HFFc6 (cell line): ENCODE measurements at places on chromosomes 1 and 21. TPM values are rescaled to one million over a fixed set of nuclear protein-coding genes. Genes with fewer than 3 reads are reported as not detected.

Gene TXNIP
- 50.9 to 81.3 TPM (median 62.6 TPM) in 3 replicates for total RNA-seq

Gene DNAI4
- 1.9 to 2.9 TPM (median 2.7 TPM) in 3 replicates for total RNA-seq

Gene ELAPOR1
- 0.55 to 1.5 TPM (median 1.2 TPM) in 3 replicates for total RNA-seq

Gene TAF1A
- 4.6 to 6.2 TPM (median 5.4 TPM) in 3 replicates for total RNA-seq

Gene NUDT17
- total RNA-seq: 2.1 to 3.7 TPM (median 2.7 TPM) in 3 replicates

Gene DNASE2B
- total RNA-seq: not detected in 3 replicates
